ENCODE measurements at places on chromosomes 7 and 10.

- DNase-seq: no peak
Observed at GRCh38 chr7:100122067-100122466, 2.6 kb downstream of the CNPY4 start.

- DNase-seq: no peak
Observed at GRCh38 chr7:138745189-138745588, 44.0 kb upstream of the SVOPL start.

- DNase-seq: no peak
Observed at GRCh38 chr10:112687647-112688046, 240.6 kb downstream of the VTI1A start.

DNA sequence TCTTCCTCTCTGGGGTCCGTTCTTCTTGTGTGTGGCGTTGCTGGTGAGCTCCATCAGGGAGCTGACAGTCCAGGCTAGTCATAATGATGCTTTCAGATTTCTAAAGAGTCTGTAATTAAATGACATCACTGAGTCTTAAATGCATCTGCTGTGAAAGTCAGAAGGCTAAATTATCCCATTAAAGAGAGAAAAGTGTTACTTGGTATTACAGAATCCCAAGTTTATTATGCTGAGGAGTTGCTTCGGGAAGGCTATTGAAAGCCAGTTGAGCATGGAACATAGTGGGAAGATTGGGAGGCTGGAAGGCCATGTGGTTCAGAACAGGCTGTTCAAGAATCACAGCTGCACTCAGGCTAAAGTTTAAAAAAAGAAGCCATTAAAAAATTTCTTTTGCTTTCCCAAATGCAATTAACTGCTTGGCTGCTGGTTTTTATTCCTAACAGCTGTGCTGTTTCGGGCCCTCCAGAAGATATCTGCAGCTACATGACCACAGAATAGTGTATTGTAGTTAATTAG is 342.6 kb upstream of the LRGUK start:
- no peak for DNase-seq

- no peak for DNase-seq
Observed at GRCh38 chr10:133400624-133401424, 6.9 kb downstream of the MTG1 start.

DNA sequence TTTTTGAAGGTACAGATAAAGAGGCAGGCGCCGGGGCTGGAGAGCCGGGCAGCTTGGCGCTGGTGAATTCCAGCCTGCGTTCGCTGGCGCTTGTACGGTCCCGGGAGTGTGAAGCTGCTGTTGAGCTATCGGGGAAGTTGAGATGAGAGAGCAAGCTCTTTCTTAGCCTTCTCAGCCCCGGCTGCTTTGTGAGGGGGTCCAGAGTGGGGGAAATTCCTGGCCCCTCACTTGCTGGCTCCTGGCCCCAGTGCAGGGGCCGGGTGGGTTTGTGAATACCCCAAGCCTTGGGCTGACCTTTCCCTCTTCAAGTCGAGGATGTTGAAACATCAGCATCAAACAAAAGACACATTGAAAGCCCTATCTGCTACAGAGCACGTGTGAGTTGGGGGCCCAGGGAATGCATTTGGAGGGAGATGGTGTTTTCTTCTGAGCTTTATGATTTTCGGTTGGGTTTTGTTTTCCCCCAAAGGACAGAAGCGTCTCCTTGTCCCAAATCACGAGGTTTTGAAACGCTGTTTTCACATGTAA is 2.7 kb downstream of the ZMIZ1 start:
- no peak for DNase-seq

DNA sequence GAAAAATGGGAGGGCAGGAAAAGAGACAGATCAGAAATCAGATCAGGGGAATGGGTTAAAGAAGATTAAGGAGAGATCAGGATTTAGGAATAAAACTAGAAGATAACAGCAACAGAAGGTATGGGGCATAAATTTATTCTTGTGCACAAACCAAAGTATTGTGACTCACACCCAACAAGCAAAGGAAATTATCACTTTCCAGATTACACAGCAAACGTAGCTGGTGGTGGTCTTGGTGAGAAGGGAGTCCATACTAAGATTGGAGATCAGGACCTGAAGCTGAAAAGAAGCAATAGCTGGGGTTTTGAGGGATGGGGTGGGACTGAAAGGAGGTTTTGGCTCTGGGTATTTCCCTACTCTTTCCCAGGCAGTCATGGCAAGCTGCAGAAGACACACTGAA is 3.5 kb upstream of the MYOZ1 start:
- DNase-seq: no peak

DNA sequence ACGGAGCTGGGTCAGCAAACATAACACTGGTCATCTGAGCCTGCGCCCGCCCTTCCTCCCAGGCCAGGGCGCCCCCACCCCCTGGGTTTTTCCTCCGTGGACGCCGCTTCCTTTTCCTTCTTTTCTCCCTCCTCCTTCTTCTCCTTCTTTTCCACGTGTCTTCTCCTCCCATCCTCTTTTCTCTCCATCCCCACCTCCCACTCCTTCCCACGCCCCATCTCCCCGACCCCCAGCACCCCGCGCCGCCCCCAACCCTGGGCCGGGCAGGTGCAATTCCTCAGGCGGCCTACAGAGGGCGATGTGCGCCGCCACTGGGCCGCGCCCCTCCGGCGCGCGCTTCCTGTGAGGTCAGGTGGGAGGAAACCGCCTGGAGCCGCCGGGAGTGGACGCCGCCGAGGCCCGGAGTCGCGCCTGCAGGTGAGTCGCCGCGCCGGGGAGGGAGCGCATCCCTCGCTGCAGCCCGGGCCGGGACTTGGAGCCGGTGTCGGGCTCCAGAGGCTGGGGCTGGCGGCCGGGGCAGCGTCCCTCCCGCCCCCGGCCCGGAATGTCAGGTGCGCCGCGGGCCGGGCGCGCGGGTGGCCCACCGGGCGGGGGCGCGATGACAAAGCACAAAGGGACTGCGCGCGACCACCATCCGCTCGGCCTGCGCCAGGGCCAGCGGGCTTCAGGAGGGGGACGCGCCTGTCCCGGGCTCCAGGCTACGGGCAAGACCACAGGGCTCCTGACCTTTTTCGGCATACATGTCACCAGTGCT is at the start of gene FAM241B:
FAM241B (plus strand) TSS at position 351 of the 754 bp plus-strand sequence. CDS start 1,497 bp downstream, outside the sequence.
- no peak for DNase-seq

DNA sequence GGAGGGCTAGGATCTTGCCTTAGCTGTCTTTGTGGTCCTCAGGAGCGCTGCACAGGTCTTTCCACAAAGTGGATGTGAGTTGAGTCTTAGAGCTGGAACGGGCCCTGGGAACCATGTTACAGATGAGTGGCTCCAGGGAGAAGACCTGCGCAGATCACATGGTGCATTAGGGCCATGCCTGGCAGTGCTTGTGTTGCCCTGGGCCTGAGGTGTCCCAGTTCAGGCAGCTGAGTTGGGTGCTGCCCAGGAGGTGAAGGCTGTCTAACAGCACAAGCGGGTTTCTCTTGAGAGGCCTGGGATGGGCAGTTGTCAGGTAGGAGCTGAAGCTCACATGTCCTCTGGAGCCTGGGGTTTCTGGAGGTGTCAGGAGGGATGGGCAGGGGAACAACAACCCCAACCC is 33.7 kb upstream of the ANKRD2 start:
- no peak for DNase-seq

DNA sequence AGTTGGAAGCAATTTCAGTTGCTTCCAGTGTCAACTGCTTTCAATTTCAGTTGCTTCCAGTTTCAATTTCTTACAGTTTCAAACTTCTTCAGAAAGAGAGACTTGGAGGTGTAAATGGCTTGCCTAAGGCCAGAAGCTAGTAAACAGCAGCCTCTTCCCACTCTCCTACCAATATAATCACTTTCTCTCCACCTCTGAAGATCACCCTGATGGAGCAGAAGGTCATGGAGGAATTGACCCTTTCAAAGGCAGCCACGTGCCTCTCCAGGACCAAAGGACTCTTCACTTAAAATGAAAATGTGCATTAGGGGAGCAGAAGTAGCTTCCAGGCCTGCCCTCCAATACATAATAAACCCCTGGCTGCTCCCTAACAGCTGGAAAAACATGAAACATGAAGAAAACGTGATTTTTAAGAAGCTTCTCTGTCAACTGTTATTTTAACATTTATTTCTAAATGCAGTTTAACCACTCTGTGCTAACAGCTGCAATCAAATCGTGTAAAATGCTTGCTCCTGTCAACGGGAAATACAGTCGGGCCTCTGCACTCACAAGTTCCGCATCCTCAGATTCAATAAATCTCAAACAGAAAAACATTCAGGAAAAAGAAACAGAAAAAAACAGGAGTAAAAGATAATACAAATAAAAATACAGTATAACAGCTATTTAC is 1020.6 kb downstream of the XPNPEP1 start:
- DNase-seq: no peak

DNA sequence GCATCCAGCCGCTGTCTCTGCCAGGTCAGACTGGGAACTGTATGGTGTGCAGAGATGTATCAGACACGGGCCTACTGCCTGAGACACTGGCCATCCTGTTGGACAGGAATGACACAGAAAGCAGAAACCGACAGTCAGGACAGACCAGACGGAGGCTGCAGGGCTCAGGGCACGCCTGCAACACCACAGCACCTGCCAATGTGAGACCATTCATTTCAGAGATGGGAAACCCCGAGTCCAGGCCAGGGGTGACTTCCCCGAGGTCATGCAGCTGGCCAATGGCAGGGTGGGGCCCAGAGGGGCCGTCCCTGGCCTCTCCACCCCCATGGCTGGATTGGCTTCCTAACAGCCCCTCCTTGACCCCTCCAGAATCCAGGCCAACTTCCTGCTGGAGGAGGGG is 34.7 kb downstream of the GRID1 start:
- DNase-seq: no peak

DNA sequence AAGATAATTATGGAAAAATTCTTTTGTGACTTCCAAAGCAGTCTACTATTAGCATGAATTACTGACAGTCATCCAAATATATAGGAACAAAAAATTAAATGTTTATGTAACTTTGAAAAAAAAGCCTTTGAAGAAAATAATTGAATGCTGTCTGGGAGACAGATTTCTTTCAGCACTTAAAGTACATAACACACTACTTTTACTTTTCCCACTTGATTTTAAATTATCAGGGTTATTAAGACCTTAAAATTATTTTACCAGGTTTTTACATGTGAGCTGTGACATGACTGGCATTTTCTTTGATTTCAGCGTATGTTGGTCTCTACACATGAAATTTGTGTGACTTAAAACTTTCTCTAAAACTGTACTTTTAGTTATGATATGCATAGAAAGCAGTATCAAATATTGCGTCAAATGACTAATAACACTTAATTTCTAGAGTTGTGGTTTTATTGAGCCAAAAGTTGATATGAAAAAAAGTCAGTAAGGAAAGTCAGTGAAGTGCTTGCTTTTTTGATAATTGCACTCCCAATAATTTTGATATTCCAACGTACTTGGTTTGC is 3.1 kb downstream of the PTEN start:
- DNase-seq: no peak

DNA sequence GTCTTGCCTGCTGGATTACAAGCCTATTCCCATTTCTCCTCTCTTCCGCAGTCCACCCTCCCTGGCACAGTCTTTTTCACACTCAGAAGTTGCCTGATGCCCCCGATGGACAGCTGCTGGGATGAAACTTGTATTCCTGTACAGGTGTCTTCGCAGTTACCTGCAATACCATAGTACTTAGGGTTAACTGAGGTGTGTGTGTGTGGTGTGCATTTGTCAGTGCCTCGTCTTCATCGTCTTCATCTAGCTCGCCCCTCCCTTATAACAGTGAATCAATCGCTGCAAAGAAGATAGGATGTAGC is 11.0 kb downstream of the NXPH1 start:
- DNase-seq: no peak

GRCh38 chr10:94571528-94571927 is 25.9 kb downstream of the HELLS start:
- DNase-seq: no peak

GRCh38 chr10:91974960-91975359 is 51.4 kb downstream of the BTAF1 start:
- no peak for DNase-seq

DNA sequence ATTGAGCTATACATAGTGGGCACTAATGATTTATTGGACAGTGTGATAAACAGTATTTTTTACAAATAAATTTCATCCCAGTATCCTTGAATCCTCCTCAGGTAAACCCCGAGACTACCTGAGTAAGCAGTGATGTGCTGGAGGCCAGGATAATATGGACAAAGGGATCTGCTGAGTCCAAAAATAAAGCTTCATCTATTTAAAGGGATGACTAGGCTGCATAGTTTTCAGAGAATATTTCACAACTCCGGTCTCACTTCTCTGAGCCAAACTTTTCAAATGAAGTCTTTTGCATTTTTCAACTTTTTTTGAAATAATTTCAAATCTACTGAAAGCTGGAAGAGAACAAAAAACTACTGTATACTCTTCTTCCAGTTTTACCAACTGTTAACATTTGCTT is 2.5 kb downstream of the ACTR3B start:
- DNase-seq: no peak

DNA sequence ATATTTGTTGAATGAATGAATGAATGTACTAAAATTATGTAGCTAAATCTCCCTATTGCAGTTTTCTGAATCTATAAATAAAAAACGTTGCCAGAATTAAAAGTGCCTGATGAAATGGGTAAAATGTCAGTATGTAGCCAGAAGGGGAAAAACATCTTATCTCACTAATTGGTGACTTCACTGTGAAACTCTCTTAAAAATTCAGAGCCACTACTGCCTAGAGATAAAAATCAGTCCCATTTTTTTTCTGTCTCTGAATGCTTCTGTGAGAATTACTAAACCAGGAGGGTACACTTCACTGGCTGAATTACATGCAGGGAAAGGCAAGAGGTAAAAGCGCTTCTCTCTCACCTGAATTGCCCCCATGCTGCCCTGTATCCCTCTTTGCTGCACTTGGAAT is 69.6 kb upstream of the HPS1 start:
- no peak for DNase-seq

DNA sequence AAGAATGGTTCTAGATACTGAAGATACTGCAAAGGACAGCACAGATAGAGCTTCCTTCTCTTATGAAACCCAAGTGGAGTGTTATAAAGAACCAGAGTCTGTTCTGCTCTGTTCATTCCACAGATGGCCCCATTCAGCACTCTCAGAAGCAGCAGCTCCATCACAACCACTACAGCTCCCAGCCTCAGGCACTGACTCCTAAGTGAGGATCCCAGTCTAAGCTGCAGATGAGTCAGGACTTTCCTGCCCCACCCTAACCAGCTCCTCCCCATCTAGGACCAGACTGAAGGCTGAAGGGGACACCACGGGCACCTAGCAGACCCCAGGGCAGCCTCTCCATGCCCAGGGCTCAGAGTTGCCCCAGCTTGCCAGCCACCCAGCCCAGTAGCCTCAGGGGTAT is 379.8 kb downstream of the GRID1 start:
- DNase-seq: no peak

GRCh38 chr10:29667191-29667590 is 32.4 kb upstream of the SVIL start:
- DNase-seq: no peak

DNA sequence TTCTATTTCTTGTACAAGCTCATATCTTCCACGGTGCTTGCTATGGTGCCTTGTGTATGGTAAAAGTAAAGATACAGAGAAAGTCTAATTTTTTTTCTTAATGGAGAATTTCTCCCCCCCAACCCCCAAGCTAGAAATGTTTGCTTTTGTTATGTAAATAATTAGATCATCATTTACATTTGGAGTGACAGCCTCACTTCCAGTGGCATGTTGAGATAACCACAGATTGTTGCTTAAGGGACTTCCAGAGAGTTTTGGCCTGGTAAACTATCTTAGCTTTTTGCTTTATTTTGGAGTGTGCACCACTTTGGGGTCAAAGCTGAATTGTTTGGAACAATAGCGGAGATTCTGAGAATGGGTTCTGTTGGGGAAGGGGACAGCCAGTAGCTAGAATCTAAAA is 129.7 kb downstream of the ZNF365 start:
- no peak for DNase-seq

- DNase-seq: no peak
Observed at GRCh38 chr10:13890233-13891127, 303.7 kb downstream of the PRPF18 start.

Measured in GM12864 (cell line).